Stimulated activated CD4-positive, alpha-beta T cell treated with anti-CD3 and anti-CD28 coated beads, TNF-alpha, amount 100 ng/mL, for 4 hours (primary cell): ENCODE measurements at places on chromosomes 6 and 20.

GRCh38 chr6:9875605-9876353 is 539.1 kb downstream of the TFAP2A start:
- DNase-seq, result no peak

- DNase-seq, result no peak
Observed at GRCh38 chr6:120990866-120991265, 343.4 kb downstream of the TBC1D32 start.

DNA sequence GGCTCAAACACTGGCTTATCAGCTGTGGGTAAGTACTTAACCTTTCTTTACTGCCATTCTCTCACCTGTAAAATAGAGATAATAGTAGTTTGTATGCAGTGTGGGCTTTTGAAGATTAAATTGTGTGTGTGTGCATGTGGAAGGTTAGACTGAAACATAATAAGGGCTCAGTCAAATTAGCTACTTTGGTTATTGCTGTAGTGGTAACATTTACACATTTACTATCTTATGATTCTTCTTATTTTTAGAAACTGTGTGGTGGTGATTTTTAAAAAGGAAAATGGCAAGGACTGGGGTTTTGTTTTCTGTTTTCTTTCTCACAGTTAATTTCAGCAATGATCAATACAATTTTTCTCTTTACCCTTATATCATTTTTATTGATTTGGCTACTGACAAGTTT is 206.9 kb downstream of the NKAIN2 start:
- no peak for DNase-seq

DNA sequence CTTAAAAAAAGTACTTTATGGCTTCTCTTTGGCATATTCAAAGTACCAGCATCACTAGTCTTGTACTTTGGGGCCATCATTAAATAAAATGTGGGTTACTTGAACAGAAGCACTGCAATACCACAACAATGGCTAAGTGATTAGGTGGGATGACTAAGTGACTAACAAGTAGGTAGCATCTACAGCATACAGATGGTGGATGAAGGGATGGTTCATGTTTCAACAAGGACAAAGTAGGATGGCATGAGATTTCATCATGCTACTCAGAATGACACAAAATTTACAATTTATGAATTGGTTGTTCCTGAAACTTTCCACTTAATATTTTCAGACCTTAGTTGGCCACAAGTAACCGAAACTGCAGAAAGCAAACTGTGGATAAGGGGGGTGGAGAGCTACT is 7.7 kb downstream of the MPC1 start:
- no peak for DNase-seq
